ENCODE measurements at places on chromosomes 7 and 10.

- DNase-seq = no peak
These were observed 1.4 kb downstream of the PPP2R2D start for GRCh38 chr10:131902211-131902610.

DNA sequence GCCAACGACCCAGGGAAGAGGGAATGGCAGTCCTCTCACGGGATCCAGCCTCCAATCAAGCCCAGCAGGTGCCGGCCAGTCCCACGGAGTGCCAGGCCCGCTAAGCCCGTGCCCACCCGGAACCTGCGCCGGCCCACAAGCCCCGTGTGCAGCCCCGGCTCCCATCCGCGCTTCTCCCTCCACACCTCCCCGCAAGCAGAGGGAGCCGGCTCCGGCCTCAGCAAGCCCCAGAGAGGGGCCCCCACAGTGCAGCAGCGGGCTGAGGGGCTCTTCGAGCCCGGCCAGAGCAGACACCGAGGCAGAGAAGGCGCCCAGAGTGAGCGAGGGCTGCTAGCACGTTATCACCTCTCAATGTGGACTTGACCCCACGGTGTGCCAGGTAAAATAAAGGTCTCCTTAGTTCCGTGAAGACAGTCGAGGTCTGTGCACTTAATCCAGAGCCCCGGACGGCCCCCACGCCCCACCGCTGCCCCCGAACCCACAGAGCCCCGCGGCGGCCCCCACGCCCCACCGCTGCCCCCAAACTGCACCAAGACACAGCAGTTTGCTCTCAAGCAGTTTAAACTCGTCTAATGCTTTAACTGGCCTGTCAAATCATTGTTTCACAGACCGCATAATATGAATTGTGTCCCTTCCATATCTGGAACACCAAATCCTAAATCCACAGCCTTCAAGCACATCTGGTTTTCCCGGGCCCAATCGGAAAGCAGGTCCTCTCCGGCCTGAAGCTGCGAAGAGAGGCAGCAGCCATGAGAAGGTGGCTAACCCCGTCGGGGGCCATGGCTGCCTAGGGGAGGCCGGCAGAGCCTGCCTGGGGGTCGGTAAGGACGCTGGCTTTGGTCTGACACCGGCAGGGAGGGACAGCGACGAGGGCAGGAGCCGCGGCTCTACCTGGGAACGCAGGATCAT lies 307.8 kb downstream of the PTPRN2 start:
- DNase-seq = no peak

- DNase-seq = no peak
These were observed 117.7 kb downstream of the BAMBI start for GRCh38 chr10:28794986-28795385.

DNA sequence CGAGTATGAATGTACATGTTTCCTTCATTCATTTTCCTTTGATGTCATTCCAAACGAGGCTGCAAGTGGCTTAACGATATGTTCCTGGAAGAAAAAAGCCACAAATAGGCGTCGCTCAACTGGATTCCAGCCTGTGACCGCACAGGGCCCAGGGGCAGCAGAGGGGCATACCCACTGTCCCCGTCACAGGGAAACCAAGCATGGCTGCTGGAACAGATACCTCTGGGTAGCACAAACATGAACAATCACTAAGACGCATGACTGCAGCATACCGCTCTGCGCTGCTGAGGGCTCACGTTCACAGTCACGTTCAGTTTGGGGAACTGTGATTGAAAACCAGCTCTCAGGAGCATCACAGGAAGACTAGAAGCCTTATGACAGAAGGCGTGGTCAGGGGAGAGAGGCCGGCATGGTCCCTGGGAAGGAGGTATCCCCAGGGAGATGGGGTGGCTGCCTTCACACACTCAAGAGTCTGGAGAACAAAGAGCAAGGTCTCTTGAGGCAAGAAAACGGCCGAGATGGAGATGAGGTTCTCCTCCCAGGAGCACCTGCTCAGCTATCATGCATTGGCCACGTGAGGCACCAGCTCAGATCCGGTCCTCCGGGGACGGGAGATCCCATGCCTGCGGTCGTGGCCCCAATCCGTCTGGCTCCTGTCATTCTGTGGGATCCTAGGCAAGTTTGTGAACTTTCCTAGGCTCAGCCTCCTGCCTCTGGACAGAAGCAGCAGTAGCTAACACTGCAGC lies 213.6 kb downstream of the DIP2C start:
- no peak for DNase-seq

GRCh38 chr10:5806745-5807144 lies 6.5 kb downstream of the GDI2 start:
- DNase-seq = no peak

- DNase-seq = no peak
These were observed 116.2 kb upstream of the LAMB4 start for GRCh38 chr7:108246227-108246837.

DNA sequence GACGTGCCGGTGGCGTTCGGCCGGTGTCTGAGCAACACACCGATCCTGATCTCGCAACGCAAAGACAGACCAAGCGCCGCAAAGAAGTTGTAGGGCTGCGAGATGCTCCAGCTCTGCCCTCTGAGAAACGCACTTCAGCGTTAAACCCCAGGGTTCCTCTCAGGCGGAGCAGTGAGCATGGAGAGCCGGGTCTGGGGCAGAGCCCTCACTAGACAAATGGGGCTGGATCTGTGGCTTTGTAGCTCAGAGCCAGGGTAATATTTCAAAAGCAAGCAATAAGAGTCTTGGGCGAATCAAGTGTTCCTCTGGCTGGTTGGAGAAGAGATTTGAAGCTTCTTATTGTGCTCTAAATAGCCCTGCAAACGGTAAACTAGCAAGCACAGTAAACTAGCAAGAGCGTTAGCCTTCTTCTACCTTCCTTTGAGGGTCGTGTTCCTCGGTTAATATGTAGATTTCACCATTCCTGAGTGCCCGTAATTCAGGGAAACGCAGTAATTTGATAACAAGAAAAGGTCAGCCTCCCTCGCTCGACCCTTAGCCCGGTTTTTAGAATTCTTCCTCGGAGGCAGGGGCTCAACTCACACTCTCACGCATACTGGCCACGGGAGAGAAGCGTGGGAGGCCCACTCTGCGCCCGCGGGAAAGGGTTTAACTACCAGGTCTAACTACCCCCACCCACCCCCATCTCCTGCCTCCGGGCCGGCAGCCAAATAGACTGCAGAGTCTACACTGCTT lies 6.7 kb downstream of the SKAP2 start:
- DNase-seq = no peak

GRCh38 chr7:37310327-37311080 lies 138.2 kb downstream of the ELMO1 start:
- no peak for DNase-seq

- no peak for DNase-seq
These were observed 98.7 kb downstream of the MICALL2 start for GRCh38 chr7:1360521-1360971.

DNA sequence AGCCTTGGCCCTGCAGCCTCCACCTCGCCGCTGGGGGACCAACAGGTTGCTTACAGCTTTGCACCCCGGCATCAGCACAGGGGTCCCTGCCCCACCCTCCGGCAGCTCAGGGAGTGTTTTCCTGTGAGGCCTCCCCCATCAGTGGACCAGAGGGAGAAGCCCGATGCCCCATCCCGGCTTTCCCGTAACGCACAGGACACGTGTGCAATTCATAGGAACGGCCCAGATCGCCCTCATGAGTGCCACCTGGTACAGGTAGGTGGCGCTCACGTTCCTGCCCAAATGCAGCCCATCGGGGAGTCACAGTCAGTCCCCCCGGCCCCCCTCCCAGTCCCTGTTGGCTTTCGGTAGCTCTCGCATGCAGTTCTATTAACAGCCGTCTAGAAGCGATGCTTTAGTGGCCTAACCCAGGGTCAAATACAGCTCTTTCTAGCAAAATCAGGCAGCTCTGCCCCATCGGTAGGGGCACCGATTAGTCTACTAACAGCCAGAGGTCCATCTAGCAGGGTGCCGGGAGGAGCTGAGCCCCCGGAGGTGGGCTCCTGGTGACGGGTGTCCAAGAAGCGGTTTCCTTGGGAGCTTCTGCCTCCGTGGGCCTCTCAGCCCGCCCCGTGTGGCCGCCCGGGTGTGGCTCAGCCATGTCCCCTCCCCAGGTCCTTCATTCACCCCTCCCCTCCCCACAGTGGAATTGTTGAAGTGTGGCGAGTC lies 48.4 kb upstream of the GTF2IRD1 start:
- no peak for DNase-seq

DNA sequence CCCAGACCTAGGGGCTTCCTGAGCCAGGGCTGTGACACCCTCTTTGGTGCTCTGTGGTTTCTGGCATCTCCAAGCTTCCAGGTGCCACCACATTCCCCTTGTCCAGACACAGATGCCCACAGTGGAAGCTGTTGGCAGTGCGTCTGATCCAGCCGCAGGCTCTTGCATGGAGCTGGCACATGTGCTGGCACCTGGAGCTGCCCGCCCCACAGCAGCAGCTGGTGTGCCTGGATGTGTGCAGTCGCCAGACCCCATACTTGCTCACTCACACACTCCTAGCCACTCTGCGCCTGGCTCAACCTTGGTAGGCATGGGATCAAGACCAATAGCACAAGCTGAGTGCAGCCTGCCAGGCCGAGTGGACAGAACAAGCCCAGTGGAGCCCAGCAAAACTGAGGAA lies 106.5 kb downstream of the LYZL1 start:
- DNase-seq = no peak

DNA sequence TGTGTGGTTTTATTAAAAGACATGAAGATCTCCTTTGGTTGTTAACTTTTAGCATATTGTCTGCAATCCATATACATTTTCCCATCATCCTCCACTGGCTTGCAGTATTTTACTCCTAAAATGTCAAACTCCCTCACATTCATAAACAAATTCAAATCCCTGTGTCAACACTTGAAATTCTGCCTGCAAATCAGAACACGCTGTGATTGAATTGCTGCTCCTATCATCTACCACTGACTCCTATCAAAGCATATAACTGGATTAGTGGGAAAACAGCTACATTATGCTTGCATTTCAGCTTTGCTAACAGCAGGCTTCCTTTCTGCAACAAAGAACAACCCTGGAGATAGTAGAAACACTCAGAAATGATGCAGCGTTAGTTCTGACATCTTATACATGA lies 281.8 kb upstream of the HGF start:
- DNase-seq = no peak

DNA sequence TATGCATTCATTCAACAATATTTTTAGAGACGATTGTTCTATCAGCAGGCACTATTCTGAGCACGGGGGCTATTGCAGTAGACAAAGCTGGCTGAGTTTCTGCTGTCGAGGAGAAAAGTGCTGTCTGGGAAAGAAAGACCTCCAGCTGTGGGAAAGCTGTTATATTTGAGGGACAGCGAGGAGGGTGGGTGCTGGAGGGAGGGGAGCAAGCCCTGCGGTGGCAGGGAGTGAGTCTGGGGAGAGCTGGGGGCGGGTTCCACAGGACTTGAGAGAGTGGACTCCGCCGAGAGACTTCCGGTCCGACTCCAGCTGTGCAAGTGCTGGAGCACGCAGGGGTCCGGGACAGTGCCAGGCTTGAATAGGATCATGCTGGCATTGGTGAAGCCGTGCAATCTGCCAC lies 602.1 kb upstream of the FOXK1 start:
- DNase-seq = no peak

DNA sequence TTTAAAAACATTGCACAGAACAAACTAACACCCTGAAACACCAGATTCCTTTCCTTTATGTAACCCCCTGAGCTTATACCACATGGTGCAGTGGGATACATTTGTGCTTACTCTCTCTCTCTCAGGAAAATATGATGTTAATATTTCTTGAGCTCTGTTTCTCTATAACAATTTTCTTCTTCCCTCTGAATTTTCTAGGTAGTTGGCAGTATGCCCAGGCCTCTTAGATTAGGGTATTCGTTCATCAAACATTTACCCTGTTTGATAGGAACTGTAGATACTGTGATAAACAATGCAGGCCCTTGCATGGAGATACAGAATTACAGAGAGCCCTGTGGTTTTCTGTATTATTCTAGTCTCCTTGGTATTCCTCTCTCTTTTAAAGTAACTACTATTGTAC lies 567.8 kb downstream of the IPMK start:
- no peak for DNase-seq

GRCh38 chr10:60420991-60421894 lies 31.6 kb upstream of the ANK3 start:
- DNase-seq = no peak

- no peak for DNase-seq
These were observed 118.7 kb upstream of the COL1A2 start for GRCh38 chr7:94276027-94276426.

GRCh38 chr10:102918817-102919245 lies 737 bp downstream of the CNNM2 start:
- peak; percentile 18 for DNase-seq

GRCh38 chr10:127618797-127619196 lies 69.7 kb downstream of the NPS start:
- DNase-seq = no peak

DNA sequence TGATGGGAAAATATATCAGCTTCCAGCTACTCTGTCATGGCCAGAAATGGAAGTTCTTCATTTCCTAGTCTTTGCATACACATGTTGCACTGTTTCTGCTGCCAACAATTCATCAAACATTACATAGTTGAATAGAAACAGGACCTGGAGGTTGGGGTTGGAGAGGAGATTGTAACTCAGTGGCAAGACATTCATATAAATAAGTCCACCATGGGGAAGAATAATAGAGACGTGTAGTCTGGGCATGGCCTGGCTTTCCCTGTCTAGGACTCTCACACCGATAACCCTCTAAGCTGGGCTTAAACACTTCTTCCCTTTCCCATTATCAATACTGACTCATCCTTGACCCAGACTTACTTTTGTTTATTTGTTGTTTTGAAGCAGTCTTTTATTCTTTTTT lies 155.7 kb downstream of the PLPP4 start:
- DNase-seq = no peak

- DNase-seq = no peak
These were observed 20.8 kb downstream of the SCRN1 start for GRCh38 chr7:29968683-29969395.

GRCh38 chr7:36208426-36208825 lies 55.4 kb downstream of the EEPD1 start:
- DNase-seq = no peak

GRCh38 chr10:11164803-11165590 lies 147.3 kb downstream of the CELF2 start:
- peak; percentile 47 for DNase-seq

DNA sequence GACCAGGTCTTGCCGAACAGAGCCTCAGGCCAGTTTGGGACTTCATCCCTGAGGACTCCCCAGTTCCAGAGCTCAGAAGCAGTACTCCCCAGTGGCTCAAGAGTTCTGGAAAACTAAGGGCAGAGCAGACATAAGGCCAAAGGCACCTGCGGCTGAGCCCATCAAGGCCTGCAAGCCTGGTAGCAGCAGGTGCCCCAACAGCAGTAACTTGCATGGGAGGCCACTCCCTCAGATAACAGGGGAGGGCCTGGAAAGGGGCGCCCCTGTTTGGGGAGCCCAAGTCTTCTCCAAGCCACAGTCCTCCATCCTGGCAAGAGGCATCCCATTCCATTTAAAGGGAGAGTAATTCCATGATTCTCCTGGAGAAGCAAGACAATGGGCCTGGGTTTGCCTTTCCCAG lies 13.0 kb downstream of the POLL start:
- DNase-seq = no peak

GRCh38 chr7:126698446-126698845 lies 554.3 kb downstream of the GRM8 start:
- no peak for DNase-seq

- no peak for DNase-seq
These were observed 38.7 kb downstream of the FAM241B start for GRCh38 chr10:69668721-69669120.

- no peak for DNase-seq
These were observed 4.4 kb upstream of the GALNTL5 start for GRCh38 chr7:151951672-151952338.

GRCh38 chr7:1223196-1223981 lies 9.3 kb upstream of the UNCX start:
- DNase-seq = no peak

Measured in stimulated activated CD4-positive, alpha-beta T cell treated with anti-CD3 and anti-CD28 coated beads, TNF-alpha, amount 100 ng/mL, for 4 hours (primary cell).